Thyroid gland (tissue), 4 donors: ENCODE measurements at places on chromosomes 16 and 17. TPM values are rescaled to one million over a fixed set of nuclear protein-coding genes. Genes with fewer than 3 reads are reported as not detected.

LRRC45 gene
- 18.0 TPM for total RNA-seq

CDRT15L2 gene
- total RNA-seq, result not detected

CBFA2T3 gene
- total RNA-seq, result 1.3 TPM

TUBB3 gene
- 0.54 TPM for total RNA-seq

OR1A2 gene
- not detected for total RNA-seq

SHCBP1 gene
- total RNA-seq, result not detected

GNGT2 gene
- total RNA-seq, result 4.2 TPM

GRIN2A gene
- total RNA-seq, result 0.92 TPM

OR1A1 gene
- not detected for total RNA-seq

CLEC18C gene
- total RNA-seq, result 0.81 TPM

SKAP1 gene
- 1.1 TPM for total RNA-seq

CCL18 gene
- 4.7 TPM for total RNA-seq

CA7 gene
- not detected for total RNA-seq

RTN4RL1 gene
- 2.8 TPM for total RNA-seq

CEP295NL gene
- total RNA-seq, result 1.2 TPM

SLC6A2 gene
- total RNA-seq, result not detected

PAM16 gene
- total RNA-seq, result 60.2 TPM

STX1B gene
- total RNA-seq, result not detected

METTL26 gene
- 180 TPM for total RNA-seq

VMO1 gene
- not detected for total RNA-seq

QPRT gene
- total RNA-seq, result 3.1 TPM

CAMKK1 gene
- 10.1 TPM for total RNA-seq

ICAM2 gene
- total RNA-seq, result 33.7 TPM

PRAC2 gene
- total RNA-seq, result not detected

UNKL gene
- 26.2 TPM for total RNA-seq

CES5A gene
- total RNA-seq, result not detected

SNX20 gene
- total RNA-seq, result 1.2 TPM

MYH11 gene
- total RNA-seq, result 63.2 TPM

TEX19 gene
- not detected for total RNA-seq

MYOCD gene
- 0.29 TPM for total RNA-seq

MYH13 gene
- total RNA-seq, result not detected

SPN gene
- 3.4 TPM for total RNA-seq

KRT12 gene
- not detected for total RNA-seq

MMP28 gene
- 28.6 TPM for total RNA-seq
